ENCODE measurements at places on chromosomes 3 and 15.

DNA sequence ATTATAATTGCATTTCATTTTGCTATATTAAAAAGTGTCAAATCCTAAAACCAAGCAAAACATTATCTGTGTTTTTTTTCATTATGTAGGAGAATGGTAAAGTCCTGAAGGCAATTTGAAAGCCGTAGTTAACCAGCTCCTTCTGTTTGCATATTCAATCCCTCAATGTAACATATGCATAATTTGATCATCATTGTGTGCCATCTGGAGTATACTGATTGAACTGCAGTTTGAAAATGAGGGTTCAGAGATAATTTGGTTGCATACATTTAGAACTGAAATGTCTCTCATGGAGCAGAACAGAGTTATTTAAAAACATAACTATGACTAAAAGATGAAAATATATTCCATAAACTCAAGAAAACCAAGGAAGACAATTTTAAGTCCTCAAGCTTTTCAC lies 518.6 kb downstream of the GBE1 start:
- no peak for DNase-seq

DNA sequence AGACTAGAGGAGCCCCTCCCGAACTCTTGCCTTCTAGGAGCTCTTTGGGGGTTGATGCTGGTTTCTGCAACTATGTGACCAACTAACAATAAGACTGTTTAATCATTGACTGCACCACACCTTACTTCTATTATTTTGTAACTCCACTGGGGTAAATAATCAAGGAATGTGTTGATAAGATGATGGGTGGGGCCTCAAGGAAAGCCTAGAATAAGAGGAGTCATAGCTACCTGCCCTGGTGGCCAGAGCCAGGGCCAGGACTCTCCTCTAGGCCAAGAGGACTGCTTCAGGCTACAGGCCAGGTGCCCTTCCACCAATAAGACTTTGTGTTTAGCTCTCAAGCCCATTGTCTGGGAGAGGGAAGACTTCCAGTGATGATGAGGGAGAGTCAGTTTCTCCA lies 41.2 kb upstream of the PIAS1 start:
- no peak for DNase-seq

DNA sequence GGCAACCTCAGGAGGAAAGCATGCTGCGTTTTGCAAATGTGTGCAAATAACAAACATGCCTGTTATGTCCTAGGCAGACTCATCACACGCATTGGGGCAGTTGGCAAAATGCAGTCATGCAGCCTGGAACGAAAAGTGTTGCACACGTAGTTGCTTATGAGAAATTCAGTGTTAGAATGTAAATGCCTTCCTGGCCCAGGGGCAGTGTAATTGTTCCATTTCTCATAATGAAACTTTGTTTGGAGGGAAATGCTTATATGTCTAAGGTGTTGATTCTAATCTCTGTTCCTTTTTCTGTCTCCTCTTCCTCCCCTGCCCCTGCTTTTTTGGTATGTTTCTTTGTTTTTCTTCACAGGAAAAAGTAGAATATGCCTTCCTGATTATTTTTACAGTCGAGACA lies 156.0 kb downstream of the CACNA1D start:
- DNase-seq: no peak

GRCh38 chr3:196355668-196356067 lies 17.5 kb upstream of the TM4SF19 start:
- DNase-seq: no peak

DNA sequence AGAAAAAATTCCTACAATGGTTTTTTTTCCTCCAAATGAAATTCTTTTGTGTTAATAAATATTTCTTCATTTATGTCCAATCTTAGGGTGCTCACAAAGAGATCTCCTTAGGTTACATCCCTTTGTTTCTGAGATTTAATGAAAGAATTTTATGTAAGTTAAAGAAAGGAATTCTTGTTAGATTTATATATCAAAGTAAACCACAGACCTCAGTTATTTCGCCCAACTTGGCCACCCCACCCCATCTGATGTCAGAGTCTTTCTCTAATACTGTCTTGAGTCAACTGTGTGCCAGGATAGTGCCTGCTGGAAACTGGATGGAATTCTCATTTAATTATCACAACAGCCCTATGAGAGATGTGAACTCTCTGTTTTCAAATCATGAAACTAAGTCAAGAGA lies 259.9 kb downstream of the OPA1 start:
- DNase-seq: no peak

DNA sequence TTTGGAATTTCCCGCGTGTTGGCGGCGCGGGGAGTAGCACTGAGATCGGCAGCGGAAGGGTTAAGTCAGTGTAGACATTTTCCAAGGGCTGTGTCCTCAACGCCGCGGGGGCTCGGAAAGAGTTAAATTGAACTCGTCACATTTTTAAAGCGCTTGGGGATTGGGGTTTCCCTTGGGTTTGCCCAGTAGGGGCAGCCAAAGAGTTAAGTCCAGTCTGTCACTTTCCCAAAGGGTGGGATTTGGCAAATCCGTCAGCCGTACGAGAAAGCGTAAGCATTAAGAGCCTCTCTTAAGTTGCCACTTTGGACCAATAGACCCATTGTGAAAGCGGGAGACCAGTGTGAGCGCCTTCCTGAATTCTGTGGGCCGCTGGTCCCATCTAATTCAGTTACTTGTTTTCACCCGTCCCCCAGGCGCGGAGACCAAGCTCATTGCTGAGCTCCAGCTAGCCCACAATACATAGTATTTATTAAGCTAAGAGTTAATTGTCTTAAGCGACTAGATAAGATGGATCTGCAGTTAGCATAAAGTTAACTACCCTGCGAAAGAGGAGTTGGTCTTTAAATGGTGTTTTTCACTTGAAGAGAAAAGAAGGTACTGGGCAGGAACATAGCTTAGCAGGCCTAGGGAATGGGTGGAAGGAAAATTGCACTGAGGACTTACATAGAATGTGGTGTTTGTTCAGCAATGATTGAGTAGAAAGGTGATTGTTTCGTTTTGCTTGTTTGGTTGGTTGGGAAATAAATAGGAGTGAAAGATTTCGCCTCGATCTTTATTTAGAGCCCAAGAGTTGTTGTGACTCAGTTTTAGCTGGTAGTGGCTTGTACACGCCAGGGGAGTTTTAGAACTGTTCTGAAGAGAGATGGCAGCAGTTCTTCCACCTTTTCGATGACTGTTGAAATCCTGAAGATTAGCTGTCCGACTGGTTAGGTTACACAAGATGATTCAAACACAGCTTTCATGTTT lies 932 bp downstream of the ARL8B start:
- peak; percentile 60 for DNase-seq

DNA sequence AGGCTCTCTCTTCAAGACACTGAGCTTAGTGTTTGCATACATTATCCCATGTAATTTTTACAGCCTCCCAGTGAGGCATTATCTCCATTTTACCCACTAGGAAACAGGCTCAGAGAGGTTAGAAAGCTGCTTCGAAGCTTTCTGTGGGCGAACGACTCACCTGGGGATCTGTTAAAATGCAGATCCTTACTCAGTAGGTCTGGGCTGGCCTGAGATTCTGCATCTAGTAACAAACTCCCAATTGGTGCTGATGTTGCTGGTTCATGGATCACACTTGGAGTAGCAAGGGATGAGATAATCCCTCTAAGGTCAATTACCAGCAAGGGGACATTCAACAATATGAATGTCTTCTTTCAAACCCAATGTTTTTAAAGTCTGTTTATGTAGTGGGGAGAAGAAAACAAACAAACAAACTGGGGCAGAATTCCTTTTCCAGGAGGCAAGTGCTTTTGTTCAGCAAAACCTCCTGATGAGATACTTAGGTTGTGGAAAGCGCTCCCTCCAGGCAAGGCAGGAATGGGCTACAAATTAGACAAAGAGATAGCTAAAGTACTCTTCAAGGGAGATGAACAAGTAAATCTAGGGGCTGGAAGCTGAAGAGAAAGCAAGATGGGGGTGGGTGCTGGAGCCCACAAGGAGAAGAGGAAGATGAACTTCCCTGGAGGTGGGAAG lies 311.9 kb downstream of the SHQ1 start:
- no peak for DNase-seq

DNA sequence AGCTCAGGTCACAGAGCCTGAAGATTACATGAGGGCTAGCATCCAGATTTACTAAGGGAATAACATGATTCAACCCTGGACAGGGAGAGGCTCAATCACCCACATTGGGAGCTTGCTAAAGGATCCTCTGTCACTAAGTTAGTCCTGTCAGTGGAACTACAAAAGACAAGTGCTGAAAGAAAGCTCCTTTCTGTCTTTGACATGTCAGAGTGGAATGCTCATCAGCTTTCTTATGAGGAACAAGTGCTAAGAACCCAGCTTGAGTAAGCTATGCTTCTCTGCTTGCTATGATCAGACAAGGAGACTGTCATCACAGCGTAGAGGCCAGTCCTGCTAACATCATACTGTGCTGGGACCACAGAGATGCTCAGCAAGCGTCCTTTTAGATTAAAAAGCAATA lies 74.5 kb downstream of the MB21D2 start:
- DNase-seq: no peak

DNA sequence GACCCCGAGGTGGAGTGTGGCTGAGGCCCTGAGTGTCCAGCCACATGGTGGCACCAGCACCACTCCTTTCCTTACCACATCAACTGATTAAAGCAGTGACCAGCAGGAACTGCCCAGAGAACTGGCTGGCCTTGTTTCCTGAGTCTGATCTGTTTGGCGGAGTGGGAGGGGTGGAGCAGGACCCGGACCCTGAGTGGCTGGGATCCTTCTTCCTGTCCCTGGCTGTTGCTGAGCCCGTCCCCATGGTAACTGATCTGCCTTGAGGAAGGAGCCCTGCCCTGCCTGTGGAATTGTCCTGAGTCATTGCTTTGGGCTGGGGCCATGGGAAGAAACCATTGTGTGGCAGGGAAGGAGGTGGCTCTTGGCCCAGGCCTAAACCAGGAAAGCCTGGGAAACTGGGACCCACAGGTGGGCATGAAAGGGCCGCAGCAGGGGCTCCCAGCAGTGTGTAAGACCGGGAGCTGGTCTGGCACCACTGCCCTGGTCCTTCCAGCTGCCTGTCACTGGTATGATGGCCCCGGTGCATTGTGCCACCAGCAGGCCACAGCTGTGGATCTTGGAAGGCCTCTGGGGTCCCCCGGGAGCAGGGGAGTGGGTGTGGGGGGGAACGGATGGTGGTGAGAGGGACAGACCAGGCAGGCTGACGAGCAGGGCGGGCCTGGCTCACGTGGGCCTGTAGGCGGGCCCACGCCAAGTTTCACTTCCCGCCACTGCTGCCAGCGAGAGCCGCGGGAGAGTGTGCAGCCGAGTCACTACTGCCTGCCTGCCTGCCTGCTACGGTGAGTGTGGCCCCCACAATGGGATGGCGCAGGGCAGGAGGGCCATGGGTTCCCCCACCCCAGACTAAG lies 19.2 kb downstream of the ATRIP start:
- DNase-seq: peak; percentile 99

- no peak for DNase-seq
These were observed 1223.2 kb downstream of the OTOL1 start for GRCh38 chr3:162719684-162720341.

GRCh38 chr3:46655271-46655670 lies 38.2 kb downstream of the ALS2CL start:
- no peak for DNase-seq

GRCh38 chr3:79085171-79085570 lies 682.6 kb downstream of the ROBO1 start:
- no peak for DNase-seq

DNA sequence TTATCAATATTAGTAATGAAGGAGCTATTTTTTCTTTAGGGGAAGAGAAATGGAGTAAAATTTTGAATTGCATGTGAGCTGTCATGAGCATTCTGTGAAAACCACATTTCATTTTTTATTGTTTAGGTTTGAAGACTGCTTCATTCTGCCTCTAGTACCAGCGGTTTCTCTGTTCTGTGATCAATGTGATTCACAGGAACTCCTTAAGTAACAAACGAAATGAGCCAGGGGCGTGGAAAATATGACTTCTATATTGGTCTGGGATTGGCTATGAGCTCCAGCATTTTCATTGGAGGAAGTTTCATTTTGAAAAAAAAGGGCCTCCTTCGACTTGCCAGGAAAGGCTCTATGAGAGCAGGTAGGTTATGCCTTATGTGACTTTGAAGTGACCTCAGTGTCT lies 13.0 kb downstream of the NIPA2 start:
- DNase-seq: no peak

GRCh38 chr3:3308809-3309208 lies 129.3 kb upstream of the CRBN start:
- no peak for DNase-seq

GRCh38 chr3:58375254-58375653 lies 42.6 kb downstream of the PXK start:
- no peak for DNase-seq

DNA sequence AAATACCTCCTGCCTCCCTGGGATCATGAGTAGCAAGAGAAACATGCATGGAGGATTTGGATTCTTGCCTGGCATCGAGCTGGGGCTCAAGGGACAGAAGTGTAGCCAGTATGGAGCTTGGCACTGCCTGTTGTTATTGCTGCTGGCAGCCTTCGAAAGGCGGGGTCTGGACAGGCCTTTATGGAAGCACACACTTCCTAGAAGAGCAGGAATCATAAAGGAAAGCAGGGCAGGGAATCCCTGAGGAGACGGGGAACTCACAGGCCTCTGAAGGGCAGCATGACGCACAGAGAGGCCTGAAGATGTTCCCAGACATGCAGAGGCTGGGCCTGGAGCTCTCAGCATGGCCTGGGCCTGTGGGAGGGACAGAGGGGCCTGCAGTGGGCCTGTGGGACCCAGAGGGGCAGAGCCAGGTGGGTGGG lies 18.6 kb upstream of the SLC41A3 start:
- DNase-seq: peak; percentile 92

DNA sequence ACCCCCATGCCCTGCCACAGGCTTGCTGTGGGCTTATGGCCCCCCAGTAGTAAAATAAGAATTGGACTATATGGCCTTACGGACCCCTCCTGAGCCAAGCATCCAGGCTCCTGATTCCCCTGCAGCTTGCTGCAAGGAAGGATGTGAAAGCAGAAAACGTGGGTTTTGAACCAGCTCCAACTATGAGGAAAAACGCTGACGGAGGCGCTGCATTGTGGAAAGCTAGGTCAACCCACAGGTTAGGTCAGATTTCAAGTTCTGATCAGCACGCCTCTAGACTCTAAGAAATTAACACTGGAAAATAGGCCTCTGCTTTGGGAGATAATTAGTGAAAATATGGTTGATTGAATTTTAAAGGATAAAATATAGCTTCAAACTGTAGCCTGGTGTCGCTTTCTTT lies 195.4 kb upstream of the HES1 start:
- DNase-seq: no peak

GRCh38 chr3:108862865-108863798 lies 40.5 kb downstream of the TRAT1 start:
- DNase-seq: no peak

GRCh38 chr3:61645148-61645547 lies 83.8 kb downstream of the PTPRG start:
- no peak for DNase-seq

DNA sequence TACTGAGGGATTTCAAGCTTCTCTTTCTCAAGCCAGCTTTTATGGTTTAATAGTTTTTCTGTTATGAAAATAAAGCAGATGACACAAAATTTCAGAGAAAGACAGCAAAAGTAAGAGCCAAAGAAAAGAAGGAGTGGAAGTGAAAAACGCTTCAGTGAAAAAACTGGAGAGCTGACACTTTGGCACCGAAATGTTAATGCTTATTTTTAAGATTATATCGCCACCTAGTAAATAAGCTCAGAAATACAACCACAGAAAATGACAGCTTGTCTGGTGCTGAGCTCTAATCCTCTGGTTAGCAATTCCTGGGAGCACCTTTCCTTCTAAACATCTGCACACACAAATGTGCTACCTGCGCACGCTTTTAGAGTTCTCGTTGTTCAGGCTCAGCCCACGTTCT lies 101.6 kb downstream of the ZPLD1 start:
- no peak for DNase-seq

GRCh38 chr3:174342171-174342570 lies 517.0 kb upstream of the NAALADL2 start:
- DNase-seq: no peak
